GM23248 (cell line): ENCODE measurements at places on chromosomes 5 and 9. TPM values are rescaled to one million over a fixed set of nuclear protein-coding genes. Genes with fewer than 3 reads are reported as not detected.

- no peak overlapping the region for H3K27ac ChIP-seq
- H3K36me3 ChIP-seq = no peaks in the 10 kb centered on the region
- DNase-seq = no peak
- no peak overlapping the region for H3K4me3 ChIP-seq
- no peaks in the 10 kb centered on the region for H3K27me3 ChIP-seq
- H3K4me1 ChIP-seq = peaks cover 25% of the 10 kb centered on the region
These were observed 570.6 kb upstream of the KLF4 start for GRCh38 chr9:108060175-108060574.

DNA sequence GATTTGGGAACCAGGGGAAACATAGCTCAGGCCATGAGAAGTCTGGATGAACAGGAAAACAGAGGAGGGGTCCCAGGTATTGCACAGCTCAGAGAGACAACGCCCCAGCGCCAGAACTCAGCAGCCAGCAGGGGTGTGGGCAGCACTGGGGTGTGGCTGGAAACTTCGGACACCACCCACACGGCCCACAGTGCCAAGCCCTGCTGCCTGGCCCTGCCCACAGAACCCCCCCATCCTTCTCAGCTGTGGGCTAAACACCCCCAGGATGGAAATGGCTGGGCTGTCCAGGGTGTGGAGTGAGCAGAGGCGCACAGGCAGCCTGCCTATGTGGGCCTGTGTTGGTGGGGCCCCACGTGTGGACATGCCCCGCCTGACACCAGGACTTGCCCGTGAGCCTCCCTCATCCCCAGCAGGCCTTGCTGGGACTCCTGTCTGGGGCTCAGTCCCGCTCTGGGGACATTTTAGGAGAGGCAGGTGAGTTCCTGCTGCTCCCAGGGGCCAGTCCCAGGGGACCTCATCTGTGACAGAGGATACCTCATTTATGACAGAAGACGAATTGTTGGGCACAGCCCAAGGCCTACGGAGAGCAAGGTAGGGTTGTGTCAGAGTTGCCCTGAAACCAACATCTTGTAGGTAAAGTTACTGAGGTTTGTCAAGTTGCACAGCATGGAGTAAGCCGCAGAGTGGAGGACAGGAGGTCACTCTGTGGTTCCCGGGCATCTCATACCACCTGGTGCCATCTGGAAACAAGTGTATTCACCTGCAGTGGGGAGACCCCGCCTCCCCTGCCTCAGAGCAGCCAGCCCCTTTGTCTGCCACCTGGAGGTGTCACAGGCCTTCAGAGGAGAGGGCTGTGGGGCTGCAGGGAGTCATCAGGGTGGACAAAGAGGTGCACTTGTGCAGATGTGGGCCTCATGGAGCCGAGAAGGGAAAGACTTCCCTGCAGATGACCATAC, 183.2 kb downstream of the AUH start:
- no peak overlapping the region for H3K4me3 ChIP-seq
- no peaks in the 10 kb centered on the region for H3K27me3 ChIP-seq
- no peak overlapping the region for H3K27ac ChIP-seq
- no peaks in the 10 kb centered on the region for H3K36me3 ChIP-seq

The ANKRD34B gene
- total RNA-seq = not detected in 2 replicates

DNA sequence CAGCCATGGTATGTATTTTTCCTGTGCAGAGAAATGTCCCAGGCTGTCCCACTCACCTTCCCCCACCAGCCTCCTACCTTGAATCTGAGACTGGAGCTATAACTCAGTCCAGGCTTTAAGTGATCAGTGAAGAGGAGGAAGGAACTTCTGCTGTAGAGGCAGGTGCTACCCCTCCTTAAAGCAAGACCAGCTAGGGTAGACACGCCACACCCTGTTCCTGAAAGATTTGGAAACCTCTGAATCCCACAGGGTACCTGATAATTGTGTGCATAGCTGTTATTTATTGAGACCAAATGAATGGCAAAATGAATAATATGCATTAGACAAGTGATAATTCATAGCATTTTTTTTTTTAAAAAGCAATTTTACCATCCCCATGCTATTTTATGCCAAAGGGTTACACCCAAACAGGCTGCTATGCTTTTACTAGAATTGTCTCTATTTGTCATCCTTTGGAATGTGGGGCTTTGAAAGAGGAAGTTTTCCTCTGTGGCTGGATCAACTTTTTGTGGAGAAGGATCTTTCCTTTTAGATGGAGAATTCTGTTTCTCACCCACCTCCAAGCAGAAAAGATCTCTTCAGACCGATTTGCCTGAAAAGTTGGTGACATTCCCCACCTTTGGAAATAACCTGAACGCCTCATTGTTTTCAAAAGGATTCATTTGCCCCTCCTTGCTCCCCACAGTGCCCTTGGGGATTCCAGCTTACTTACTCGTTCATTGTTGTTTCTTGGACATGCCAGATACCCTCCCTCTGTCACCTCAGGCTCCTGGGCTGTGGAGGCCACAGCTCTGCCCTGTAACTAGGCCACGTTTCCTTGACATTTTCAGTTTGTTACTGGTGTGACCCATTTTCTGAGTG, 248.7 kb downstream of the NR3C1 start:
- no peaks in the 10 kb centered on the region for H3K36me3 ChIP-seq
- H3K4me1 ChIP-seq = peaks cover 42% of the 10 kb centered on the region
- no peaks in the 10 kb centered on the region for H3K27me3 ChIP-seq
- DNase-seq = peak; percentile 85
- H3K4me3 ChIP-seq = peak overlapping the region; percentile 35

- H3K36me3 ChIP-seq = no peaks in the 10 kb centered on the region
- no peak overlapping the region for H3K27ac ChIP-seq
- H3K4me1 ChIP-seq = no peaks in the 10 kb centered on the region
These were observed 13.5 kb downstream of the ASS1 start for GRCh38 chr9:130458027-130458803.

DNA sequence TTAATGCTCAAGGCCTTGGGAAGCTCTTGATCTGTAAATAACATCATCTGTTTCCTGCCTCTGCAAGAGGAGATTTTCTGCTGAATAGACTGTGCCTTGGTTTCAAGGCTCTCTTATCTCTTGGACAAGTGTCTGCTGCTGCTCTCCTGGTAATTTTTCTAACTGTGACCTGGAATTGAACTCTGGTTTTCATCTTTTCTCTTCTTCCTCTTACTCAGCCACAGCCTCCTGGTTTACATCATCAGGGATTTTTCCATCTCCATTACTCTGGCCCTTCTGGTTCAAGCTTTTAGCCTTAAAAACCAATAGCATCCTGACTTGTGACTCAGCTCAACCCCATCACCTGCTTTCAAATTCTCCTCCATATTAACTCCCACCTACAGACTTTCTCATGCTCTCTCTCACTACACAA, 49.6 kb upstream of the ITGA1 start:
- H3K27ac ChIP-seq = no peak overlapping the region
- H3K4me3 ChIP-seq = no peak overlapping the region
- H3K4me1 ChIP-seq = peaks cover 6% of the 10 kb centered on the region
- no peaks in the 10 kb centered on the region for H3K27me3 ChIP-seq
- no peaks in the 10 kb centered on the region for H3K36me3 ChIP-seq
- peak; percentile 24 for DNase-seq

The CDKN2B gene
- 5.3 and 10.6 TPM in 2 replicates for total RNA-seq

DNA sequence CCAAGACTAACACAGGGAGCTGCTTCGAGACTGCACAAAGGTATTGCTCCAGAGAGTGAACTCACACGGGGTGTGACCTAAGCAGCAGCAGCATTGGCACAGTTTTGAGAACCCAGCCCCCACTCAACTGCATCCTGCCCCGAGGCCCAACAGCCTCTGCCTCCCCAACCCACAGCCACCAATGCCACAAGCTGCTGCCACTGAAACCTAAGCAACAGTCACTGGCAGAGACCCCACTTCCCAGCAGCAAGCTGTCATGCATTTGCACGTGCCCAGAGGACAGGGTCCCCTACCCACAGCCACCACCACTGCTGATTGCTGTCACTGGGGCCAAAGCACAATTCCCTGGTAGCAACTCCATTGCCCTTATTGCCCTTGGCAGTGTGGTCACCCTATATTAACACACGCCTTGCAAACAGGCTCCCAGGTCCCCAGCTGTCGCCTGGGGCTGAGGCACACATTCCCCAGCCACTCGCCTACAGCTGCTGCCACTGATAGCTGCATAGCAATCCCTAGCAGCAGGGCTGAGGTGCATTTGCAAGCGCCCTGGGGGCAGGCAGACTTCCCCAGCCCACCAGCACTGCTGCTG, 141.0 kb downstream of the AGTPBP1 start:
- H3K27ac ChIP-seq = no peak overlapping the region
- DNase-seq = no peak
- H3K27me3 ChIP-seq = no peaks in the 10 kb centered on the region
